ENCODE measurements at places on chromosomes 16 and 17.

GRCh38 chr17:27554152-27554551 lies 76.8 kb upstream of the LGALS9 start:
- DNase-seq = no peak

- DNase-seq = peak; percentile 81
Measured at GRCh38 chr17:4565209-4566141, 5.1 kb upstream of the GGT6 start.

DNA sequence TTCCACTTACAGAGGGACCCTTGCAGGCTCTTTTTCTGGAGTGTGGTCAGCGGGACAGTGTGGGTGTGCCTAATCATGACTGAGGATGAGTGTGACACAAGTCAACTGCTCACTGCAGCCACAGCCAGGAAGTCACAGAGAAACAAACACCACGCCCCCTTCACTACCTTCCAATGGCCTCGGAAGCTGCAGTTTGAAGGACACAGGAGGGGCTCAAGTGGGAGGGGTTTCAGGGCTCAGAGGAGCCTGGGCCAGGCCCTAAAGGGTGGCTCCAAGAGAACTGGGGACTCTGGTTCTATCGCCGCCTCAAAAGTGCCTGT lies 116.2 kb upstream of the SDK2 start:
- no peak for DNase-seq

DNA sequence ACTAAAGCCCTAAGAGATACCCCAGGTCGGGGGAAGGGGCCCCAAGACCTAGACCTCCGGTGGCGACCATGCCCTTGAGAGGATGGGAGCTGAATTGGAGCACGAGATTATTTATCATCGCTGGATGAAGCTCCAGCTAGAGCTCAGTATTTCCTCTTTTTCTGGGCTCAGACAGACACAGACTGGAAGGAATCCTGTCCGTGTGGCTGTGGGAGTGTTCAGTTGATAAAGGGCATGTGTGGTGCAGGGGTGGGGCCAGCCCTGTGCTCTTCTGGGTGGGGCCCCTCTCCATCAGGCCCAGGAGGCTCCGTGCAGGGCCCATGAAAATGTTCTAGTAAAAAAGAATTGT lies 6.3 kb upstream of the CBX4 start:
- no peak for DNase-seq

DNA sequence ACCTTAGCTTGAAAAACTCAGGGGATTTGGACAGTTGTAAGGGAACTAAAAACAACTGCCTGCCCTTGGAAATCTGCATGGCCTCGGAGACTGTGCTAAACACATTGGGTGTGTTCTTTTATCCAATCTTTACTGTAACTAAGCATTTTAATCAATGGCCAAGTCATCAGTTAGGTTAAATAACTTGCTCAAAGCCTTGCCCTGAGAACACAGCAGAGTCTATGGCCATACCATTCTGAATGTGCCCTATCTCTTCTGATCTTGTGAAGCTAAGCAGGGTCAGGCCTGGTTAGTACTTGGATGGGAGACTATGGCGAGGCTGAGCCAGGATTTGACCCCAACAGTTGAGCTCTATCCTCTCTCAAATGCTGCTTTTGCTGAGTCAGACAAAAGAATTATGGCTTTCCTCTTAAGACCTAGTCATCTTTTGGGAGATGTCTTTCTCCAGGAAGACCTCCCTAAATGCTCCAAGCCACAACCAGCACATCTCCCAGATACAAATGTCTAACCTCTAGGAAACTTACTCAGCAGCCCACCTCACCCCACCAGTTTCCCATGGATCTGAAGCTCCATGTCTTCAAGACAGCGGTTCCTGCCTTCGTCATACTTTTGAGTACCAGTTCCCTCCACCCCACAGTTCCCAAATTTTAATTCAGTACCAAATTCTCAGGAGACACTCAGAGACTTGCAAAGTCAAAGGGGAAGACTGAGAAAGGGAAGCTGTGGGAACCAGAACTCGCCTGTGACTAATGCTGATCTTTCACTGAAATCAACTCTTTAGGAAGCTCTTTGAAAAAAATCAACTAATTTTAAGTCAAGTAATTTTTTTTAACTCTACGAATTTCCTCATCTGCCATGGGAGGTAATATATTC lies 336.1 kb downstream of the MAF start:
- DNase-seq = no peak
